ENCODE measurements at places on chromosomes 3 and 15.
A peak's percentile ranks its signal among the peaks of the same experiment; 100 is the strongest.

- no peak for DNase-seq
These were observed 44.7 kb downstream of the CEP152 start for GRCh38 chr15:48766196-48766595.

GRCh38 chr15:48981941-48982340 is 18.2 kb upstream of the SHC4 start:
- DNase-seq: no peak

- DNase-seq: no peak
These were observed 247.1 kb downstream of the BBX start for GRCh38 chr3:107769882-107770281.

- DNase-seq: no peak
These were observed 137.4 kb upstream of the UBP1 start for GRCh38 chr3:33577588-33577987.

DNA sequence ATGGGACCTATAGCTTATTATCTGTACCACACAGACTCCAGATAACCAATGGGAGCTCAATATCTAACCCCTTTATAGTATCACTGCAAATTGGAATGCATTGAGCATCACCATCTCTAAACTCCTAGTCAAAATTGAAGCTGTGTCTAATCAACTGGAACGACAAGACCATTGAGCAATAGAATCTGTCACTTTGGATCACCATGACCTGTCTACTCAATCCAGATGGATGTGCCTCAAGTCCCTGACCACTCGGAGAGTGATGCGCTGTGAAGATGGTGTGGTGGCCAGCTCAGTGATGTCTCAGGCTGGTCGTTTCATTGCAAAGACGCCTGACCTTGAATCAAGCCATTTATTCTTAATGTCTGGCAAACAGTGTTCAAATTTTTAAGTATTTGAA is 160.5 kb downstream of the SEMA6D start:
- DNase-seq: no peak

GRCh38 chr3:160399125-160400029 is at the start of the genes IFT80 and SMC4:
Gene IFT80, minus strand, starts transcription at chr3:160399225. Its CDS starts 14,625 bp downstream, at chr3:160384600.
Gene SMC4, plus strand, starts transcription at chr3:160399650. Its CDS starts 1,177 bp downstream, at chr3:160400827.
- peak; percentile 84 for DNase-seq

- DNase-seq: no peak
These were observed 60.9 kb downstream of the MGLL start for GRCh38 chr3:127761441-127761801.

- DNase-seq: no peak
These were observed 502.1 kb upstream of the IL12A start for GRCh38 chr3:159486580-159486979.

GRCh38 chr3:115381573-115381912 is 234.5 kb upstream of the ZBTB20 start:
- no peak for DNase-seq

DNA sequence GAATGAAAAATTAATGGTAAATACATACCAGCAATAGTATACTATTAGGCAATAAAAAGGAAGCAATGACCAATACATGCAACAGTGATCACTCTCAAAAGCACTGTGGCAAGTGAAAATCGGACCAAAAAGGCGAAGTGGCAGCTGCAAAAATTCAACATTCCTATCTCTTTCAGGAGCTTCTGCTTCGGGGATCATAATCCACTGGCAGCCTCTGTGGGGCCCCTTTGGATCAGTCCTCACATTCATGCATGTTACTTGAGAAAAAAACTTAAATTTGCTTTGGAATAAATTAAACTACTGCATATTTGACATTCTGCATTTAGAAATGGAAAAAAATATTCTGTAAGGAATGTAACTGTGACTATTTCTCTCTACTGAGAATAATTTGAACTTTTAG is 425.6 kb downstream of the NR2F2 start:
- DNase-seq: no peak

- DNase-seq: no peak
These were observed 180.9 kb downstream of the GAP43 start for GRCh38 chr3:115804200-115804599.

DNA sequence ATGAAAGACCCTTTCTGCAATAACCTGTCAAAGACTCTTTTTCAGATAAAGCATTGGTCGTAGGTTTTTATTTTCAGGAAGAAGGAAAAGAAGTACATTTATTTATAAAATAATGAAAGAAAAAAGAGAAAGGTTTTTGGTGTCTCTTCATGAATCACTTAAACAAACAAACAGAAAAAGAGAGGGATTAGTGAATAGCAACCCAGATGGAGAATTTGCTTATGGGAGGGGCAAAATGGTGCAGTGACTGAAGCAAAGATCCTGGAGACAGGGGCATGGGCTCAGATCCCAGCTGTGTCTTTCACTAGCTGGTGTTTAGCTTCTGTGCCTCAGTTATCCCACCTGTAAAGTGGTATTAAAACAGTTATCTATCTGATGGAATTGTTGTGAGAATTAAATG is 78.6 kb upstream of the PFN2 start:
- DNase-seq: no peak

DNA sequence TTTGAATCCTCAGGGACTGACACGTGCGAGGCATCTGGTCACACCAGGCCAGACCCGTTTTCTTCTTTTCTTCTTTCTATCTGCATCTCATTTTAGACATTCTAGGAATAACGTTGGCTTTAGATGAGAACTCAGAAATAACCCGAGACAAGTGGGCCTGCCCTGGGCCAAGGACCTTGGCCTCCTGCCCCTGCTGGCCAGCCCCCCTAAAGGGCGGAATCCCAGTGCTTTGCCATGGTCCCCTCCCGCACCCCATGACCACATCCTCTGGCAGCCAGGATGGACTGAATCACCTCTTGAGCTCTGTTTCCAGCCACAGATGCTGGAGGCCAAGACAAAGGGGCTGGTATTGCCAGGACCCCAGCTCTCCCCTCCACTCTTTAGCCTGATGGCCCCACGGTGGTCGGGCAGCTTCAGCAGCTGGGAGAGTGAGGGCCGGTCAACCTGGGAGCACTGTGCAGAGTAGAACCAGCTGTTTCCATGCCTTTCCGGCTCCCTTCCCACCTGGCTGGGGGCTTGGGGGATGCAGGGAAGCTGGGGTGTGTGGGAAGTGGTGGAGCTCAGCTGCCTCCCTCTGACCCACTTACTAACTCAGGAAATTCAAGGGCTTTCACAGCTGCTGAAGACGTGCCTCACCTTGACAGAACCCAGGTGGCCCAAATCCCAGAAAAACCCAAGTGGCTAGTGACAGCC is 190.9 kb downstream of the FAM43A start:
- no peak for DNase-seq

DNA sequence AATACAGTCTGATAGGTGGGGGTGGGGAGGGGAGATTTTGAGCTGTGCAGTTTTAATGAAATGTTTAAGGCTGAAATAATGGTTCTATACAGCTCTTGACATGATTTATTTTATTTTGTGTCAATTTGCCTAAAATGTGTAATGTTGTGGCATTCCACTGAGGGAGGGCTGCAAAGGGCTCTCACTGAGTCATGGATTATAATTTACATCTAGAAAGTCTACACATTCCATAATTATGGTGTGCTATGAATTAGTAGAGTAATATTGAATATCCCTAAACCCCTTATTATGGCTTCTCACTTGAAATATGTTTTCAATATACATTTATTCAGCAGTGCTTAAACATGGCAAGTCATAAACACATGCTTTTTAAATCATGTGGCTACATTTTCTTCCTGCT is 103.9 kb downstream of the RARB start:
- DNase-seq: no peak

- peak; percentile 25 for DNase-seq
These were observed 64.8 kb downstream of the BOC start for GRCh38 chr3:113275929-113276750.

DNA sequence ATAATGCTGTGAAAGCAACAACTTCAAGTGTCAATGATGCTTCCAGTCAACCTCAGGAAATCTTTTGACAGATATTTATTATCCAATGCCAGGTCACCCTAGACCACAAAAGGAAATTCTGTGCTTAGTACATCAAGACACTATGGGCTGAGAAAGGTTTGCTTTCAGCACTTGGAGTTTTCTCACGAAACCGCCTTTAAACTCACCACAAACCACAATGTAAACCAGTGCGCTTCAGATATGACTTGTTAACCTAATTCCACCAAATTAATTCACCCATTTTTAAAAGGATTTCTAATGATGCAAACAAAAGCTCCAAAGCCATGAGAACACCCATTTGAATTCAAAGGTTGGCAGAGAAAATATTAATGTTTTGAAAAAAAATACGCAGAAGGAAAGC is 292.9 kb upstream of the NR2F2 start:
- DNase-seq: peak; percentile 93

DNA sequence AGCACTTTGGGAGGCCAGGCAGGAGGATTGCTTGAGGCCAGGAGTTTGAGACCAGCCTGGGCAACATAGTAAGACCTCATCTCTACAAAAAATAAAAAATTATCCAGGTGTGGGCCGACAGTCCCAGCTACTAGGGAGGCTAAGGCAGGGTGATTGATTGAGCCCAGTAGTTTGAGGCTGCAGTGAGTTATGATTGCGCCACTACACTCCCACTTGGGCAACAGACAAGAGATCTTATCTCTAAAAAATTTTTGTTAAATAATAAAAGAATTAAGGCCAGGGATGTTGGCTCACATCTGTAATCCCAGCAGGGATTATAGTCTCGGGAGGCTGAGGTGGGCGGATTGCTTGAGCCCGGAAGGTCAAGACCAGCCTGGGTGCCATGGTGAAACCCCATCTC is 25.8 kb upstream of the NFKBIZ start:
- DNase-seq: no peak

DNA sequence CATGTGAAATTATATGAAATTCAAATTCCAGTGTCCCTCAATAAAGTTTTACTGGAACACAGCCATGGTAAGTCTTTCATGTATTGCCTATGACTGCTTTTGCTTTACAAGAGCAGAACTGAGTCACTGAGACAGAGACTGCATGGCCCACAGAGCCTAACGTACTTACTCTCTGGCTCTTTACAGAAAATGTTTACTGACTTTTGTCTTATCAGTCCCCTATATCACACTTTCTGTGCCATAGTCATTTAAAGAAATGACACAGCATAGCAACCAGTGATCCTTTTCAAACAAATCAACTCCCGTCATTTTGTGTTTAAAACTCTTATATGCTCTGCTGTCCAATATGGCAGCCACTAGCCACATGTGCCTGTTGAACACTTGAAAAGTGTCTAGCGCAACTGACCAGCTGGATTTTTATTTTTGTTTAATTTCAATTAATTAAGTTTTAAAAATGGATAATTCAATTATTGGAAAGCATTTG is 129.7 kb upstream of the CDIN1 start:
- DNase-seq: no peak

GRCh38 chr15:91128016-91128415 is 28.0 kb downstream of the SV2B start:
- DNase-seq: no peak

DNA sequence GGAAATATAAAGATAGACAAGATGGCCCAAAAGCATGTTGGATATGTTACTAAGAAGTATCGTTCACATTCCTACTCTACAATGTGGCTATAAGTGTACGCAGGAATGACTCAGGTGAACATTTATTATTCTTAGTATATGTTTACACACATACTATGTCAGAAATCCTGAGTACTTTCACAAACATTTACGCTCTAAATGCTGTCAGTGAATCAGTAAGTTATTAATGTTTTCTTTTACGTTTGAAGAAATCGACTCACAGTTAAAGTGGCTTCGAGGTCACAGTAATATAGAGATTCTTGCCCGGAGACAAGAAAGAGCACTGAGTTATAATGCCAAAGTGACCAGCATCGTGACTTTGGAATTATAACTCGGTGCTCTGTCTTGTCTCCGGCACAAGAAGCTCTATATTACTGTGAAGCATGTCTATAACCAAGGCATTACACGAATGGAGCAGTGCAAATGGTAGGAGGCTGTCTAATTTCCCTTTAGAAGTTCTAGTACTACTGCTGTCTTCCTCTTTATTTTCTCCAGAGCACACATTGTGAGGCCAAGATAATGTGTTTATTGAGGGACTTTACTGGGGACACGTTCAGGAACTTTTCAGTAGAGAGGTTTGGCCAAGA is 61.8 kb upstream of the P3H2 start:
- DNase-seq: no peak

DNA sequence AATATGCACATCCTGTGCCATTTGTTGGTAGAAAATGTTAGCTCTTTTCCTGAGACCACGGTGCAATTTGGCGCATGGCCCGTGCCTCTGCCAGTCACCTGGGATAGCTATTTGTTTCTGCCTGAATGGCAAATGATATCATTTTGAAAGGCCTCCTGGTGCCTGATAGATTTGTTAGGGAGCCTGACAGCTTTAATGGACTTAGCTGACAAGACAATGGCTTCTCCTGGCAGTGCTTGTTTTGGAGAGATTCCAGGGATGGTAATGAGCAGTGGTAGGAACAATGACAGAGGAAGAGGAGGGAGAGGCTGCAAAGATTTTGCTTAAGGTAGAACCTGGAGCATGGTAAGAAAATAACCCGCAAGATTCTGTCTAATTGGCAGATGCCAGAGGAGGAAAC is 268.5 kb downstream of the CLSTN2 start:
- DNase-seq: no peak

DNA sequence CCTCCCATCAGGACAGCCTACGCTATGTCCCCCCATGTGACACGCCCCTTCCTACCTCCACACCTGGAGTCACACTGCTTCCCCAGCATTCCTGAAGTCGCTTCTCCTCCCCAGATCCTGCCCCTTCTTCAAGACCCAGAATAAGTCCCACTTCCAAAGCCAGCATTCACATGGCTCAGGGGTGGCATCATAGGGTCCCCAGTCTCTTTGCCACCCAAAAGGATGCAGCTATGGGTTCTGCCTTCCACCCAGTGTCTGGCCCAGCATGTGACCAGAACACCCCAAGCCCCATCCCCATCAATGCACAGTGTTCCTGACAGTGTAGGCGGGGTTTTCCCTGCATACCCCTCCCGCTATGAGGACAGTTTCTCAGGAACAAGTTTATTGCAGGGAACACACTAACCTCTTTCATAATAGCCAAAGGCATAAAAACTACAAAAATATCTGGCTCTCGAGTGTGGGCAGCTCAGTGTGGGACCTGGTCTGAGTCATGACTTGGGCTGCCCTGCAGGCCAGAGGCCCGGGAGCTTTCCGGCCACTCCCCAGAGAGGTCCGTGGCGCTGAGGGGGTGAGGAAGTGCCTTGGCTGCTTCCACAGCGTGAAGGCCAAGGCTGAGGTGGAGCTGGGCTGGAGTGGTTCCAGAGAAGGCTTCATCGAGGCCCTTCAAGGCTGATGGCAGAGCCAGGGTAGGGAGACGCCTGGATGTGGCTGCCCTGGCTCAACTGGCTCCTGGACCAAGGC is 5.8 kb downstream of the ISLR start:
- no peak for DNase-seq

DNA sequence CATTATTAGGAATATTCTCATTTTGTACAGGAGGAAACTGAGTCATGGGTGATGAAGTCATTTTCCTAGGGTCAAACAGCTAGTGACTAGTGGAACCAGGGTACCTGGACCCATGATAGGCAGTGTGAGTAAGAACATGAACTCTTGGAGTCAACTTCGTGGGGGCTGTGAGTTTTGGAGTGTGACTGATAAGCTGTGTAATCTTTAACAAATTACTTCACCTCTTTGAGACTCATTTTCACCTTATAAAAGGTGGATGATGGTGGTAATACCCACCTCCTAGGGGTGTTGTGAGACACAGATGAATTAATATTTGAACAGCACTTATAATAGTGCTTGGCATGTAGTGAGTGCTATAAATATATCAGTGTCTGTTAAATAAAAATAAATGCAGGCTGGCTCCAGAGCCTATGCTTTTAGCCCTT is 9.1 kb downstream of the SEMA6D start:
- DNase-seq: no peak

Measured in GM12878 (cell line).